Fibroblast of skin of abdomen (primary cell): ENCODE measurements at places on chromosomes 7 and 10.

DNA sequence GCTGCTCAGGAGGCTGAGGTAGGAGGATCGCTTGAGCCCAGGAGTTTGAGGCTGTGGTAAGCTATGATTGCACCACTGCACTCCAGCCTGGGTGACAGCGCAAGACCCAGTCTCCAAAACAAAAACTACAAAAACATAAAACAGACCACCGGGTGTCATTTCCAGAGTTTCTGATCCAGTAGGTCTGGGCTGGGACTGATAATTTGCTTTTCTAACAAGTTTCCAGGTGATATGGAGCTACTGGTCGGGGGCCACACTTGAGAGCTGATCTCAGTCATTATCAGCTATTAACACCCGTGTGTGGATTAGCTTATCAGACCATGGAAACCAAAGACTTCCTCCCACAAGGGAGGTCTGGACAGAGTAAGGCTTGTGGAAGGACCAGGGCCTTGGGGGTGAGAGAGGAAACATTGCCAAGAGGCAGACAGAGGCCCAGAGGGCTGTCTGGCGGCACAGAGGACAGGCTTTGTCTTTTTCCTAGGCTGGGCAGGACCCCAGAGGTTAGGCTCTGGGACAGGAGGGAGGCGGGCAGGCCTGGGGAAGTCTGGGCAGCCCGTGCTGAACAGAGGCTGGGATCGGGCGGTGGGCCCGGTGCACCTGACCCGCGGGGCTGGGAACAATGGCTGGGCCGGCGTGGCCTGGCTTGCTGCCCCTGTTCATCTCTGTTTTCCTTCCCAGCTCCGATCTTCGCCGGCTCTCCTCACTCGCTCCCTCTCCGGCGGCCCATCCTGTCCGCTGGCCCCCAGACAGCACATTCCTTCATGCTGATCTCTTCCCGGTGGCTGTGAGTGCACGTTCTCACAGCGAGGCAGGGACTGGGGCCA is 25.2 kb downstream of the TMEM270 start:
- DNase-seq = peak; percentile 77

DNA sequence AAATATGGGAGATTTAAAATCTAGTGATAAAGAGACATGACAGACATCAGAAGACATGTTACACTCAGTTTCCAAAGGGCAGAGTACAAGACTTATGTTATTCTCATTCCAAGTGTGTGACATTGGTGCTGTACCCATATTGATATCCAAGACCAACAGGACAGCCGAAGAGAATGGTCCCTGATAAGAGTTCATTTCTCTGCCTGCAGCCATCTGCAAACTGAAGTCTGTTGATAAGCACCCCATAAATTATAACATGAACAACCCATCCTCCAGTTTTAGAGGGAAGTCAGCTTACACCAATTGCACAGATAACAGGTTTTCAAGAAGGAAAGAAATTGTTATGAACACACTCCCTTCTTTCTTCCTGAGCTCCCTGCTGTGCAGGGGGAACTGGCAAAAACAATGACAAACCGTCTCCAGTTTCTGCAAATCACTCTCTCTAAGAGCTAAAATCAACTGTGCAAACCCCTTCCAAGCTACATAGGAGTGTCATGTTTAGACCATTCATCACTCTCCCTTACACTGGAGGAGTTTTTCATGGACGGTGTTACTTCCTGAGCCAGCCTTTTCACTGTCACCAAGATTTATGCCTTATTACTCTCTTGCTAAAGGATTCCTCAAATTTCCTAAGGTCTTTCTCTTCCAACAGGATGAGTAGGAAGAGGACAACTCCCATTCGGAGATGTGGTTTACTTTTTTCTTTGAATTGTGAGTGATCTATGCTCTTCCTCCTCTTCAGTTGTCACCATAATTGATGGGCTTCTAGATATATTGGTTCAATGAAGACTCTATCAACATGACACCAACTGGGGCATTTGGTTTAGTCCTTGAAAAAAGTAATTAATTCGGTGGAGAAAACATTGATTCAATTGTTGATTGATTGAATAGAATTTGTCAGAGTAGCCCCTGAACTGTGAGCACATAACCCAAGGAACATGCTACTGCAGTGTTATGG is 80.3 kb upstream of the FAM171A1 start:
- DNase-seq = peak; percentile 61

DNA sequence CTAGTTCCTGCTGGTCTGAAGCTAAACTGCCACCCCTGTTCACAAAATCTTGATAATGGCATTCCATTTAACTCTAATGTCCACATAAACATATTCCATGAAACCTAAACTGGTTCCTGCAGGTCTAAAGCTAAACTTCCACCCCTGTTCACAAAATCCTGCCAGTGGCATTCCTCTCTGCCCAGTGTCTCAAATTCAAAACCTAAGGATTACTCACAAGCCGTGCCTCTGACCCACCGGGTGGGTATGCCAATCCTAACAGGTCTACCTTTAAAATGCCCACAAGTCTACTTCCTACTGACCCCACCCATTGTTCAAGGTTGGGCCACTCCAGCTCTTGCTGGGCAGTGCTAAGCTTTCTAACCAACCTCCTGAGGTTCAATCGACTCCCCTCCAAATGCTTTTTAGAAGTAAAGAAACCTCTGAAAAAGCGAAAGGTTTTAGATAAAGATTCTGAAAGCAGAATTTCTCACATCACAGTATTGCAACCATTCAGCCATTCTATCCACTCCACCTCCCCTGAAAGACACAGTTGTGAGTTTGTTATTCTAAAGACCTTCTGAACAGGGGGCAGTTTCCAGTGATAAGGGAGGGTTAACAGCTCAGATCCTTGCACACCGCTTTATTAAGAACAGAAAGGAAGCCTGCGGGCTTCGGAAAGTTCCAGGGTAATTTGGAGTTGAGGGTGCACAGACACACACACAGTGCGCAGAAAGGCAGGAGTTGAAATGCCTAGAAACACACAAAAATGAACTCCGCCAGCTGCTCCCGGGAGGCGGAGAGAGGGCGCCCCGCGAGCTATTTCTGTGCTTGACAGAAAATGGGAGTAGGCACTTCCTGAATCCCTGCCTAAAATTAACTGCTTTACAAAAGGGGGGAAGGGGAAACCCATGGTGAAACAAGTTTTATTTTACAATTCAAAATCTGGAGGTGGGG is 87.7 kb downstream of the TNS3 start:
- peak; percentile 50 for DNase-seq

DNA sequence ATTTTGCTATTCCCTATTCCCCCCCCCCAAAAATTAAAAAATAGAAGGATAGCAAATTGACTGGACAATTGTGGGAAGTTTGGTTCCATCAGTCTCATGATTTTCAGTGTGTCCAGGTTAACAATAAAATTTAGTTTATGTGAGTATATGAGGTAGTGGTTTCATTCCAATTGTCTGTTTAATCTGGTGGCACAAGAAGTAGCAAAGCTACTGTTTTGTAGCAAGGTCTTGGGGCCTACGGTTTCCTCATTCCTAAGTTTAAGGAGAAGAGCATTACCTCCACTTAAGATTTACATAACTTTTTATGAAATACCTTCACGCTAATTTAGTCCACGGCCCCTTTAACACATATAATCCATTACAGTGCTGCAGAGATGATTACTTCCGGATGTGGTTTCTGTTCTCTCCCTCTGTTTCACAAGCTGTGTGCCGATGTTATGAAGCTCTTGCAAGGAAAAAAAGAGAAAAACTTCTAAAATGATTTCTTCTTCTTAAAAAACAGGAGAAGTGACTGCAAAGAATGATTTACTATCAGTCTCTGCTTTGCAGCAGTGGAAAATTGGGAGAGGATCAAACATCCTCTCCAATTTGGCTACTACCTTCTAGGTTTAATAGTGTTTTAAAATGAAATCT is 32.7 kb upstream of the NPVF start:
- peak; percentile 72 for DNase-seq

- DNase-seq = no peak
Measured at GRCh38 chr7:105060923-105061322, 46.9 kb downstream of the KMT2E start.

DNA sequence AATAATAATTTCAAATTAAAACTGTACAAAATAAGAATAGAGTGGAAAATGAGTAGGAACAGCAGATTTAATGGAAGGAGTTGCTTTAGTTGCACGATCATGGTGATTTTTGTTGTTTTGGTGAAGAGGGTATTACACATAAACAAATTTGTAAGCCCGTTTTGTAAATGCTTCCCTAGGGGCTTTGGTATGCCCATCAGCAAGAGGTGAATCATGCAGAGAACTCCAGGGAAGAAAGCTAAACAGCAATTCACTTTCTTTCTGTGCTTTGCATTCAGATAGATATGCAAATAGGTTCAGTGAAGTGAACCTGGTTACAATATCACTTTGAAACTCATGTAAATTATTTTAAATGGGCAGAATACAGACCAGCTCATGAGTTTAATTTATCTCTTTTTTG is 422.2 kb upstream of the MTPN start:
- DNase-seq = no peak

DNA sequence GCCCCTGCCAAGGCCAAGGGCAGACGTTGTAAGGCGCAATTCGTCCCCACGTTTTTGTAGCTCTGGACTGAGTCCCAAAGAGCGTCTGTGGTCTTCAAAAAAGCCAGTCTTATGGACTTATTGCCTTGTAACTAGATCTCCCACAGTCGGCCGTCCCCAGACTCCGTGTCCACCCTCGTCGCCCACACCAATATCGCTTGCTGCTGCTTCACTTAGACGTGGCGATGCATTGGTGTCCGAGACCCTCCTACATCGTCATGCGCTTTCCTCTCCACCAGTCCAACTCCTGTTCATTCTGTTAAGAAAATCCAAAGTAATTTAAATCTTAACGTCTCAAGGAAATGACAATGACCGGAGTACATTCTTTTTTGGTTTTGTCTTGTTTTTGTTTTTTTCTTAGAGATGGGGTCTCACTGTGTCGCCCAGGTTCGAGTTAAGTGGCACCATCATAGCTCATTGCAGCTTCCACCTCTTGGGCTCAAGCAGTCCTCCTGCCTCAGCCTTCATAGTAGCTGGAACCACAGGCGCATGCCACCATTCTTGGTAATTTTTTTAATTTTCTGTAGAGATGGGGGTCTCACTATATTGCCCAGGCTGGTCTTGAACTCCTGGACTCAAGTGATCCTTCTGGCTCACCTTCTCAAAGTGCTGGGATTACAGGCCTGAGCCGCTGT is 851 bp downstream of the KIFBP start:
- DNase-seq = peak; percentile 4

DNA sequence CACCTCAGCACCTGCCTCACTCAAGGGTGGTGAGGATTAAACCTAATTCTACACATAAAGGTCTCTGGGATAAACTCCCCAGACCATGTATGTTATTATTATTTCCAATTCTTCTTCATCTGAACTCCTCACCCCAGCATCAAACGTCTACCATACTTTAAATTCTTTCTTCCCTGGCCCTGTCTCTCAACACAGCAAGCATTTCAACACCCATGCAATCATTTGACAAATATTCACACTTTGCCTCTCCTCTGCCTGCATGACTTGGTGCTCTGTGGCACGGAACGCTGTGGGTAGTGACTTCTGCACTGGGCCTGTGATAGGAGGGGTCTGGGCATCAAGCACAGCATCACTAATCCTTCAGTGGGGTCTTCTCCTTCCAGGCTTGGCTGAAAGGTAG is 490.8 kb downstream of the TNS3 start:
- DNase-seq = peak; percentile 78
